ENCODE measurements at places on chromosomes 2 and 18.

DNA sequence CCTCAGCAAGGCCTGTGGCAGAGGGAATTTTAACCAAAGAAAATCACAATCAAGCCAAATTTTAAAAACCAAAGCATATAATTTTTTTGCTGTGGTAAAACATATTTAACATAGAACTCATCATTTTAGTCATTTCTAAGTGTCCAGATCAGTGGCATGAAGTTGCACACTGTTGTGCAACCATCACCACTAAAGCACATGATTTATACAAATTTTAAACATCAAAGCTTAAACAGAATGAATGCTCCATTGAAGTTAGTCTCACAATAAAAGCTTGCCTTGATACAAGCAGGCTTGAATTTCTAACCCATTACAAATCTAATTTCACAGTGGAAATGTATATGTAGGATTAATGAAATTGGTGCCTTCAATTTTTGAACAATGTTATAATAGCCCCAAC, 31.2 kb downstream of the FTCDNL1 start:
- no peak for DNase-seq

DNA sequence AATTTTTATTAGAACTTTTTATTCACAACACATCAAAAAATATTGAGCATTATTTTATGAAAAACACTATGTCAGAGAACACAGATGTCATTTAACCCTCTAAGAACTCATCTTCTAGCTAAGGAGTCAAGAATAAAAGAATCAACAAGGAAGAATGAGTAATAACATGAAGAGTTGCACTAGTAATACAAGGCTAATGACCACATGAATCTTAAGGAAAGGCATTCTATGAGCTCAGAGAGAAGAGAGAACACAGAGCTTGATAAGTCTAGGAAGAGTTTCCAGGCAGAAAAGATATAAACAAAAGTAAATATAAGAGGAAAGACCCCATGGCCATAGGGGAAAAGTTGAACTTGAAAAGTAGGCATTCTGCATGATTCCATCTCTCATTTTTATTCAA, 166.5 kb downstream of the MAIP1 start:
- no peak for DNase-seq

DNA sequence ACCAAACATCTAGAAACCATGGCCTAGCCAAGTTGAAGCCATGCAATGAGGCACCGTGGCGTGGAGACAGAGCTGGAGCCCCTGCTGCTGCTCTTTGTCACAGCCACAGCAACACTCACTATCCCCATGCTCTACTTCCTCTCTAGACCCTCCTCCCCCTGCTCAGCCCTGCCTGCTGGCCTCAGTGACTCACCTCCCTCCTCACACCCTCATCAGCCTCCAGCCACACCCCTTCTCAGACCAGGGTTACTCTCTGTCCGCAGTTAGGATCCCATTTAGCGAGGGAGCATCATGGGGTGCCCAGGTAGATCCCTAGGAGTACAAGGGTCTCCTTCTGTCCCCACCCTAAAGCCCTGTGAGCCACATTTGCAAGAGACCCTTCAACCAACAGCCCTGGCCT, 25.4 kb upstream of the SOX11 start:
- no peak for DNase-seq

- no peak for DNase-seq
Measured at GRCh38 chr2:157336137-157337010, 10.8 kb upstream of the ERMN start.

DNA sequence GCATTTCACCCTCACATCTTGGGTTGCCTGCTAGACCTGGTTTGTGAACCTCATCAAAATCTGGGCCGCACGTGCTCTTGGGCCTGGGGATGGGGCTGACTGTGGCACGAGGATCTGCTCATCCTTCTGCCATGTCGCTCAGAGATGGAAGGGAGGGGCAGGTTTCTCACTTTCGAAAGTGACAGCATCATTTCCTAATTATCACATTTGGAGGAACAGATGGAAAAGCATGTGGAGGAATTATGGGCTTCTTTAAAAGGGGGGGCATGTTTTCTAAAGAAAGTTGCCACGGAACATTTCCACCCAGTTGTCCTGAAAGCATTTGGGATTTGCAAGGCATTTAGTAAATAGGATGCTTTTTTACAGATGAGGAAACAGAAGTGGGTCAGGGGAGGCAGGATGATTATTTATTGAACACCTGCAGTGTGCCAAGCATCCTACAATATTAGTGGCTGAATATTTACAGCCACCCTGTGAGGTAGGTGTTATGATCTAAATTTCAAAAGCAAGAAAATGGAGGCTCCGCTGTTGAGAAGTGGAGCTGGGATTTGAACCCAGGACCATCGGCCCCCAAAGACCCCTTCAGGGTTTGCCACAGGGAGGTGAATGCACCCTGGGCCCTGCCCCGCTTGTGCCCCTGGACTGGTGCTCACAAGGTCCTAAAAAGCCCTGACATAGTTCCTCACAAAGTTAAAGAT, 104.2 kb upstream of the MYCN start:
- no peak for DNase-seq

- no peak for DNase-seq
Measured at GRCh38 chr18:54558609-54559585, 32.1 kb upstream of the DYNAP start.

- DNase-seq, result no peak
Measured at GRCh38 chr2:67560771-67561456, 163.8 kb downstream of the ETAA1 start.

GRCh38 chr18:45325778-45326177, 289.5 kb upstream of the SLC14A2 start:
- DNase-seq, result no peak

DNA sequence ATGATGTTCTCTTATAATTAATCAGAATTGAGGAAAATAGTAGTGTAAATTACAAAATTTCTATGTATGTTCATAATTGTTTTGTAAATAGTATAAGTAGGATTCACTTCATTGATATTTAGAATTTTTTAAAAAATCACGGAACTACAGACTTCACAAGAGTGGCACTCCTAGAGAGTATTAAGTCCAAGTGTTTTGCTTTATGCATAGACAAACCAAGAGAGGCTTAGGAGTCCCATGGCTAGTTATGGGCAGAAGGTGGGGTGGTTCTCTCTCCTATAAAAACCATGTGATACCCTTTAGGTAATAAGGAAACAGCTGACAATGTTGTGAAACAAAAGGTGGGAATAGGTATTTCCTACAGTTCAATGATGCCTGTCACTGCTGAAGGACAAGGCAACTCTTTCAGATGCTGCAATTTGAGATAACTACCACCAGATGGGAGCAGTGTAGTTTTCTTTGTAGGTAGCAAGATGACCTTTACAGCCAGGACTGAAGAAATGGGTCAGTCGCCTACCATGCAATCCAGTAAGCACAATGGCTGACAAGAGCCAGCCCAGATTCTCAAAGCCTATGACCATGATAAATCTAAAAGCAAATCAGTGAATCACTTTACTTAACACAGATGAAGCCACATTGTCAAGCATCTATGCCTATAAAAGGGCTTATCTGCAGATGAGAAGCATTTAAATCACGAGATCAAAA, 83.9 kb downstream of the AAK1 start:
- DNase-seq, result no peak

DNA sequence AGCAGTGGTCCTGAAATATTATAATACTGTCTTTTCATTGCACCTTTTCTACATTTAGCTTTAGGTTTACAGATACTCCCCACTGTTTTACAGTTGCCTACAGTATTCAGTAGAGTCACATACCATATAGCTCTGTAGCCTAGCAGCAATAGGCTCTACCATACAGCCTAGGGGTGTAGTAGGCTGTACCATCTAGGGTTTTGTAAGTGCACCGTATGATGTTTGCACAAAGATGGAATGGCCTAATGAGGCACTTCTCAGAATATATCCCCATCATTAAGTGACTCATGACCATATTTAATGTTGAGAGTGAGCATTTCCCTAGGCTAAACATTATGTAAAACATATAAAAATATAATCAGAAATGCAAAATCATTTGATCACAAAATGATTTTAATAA, 511.3 kb upstream of the RAB12 start:
- DNase-seq, result no peak

- DNase-seq, result no peak
Measured at GRCh38 chr18:6962571-6963451, 154.8 kb downstream of the LAMA1 start.

- DNase-seq, result no peak
Measured at GRCh38 chr18:46736135-46736534, 20.7 kb downstream of the ST8SIA5 start.

GRCh38 chr2:120036145-120036544, 23.3 kb downstream of the EPB41L5 start:
- no peak for DNase-seq

GRCh38 chr2:4909346-4910009, 782.7 kb upstream of the SOX11 start:
- no peak for DNase-seq

- no peak for DNase-seq
Measured at GRCh38 chr2:180630756-180631155, 349.6 kb upstream of the UBE2E3 start.

DNA sequence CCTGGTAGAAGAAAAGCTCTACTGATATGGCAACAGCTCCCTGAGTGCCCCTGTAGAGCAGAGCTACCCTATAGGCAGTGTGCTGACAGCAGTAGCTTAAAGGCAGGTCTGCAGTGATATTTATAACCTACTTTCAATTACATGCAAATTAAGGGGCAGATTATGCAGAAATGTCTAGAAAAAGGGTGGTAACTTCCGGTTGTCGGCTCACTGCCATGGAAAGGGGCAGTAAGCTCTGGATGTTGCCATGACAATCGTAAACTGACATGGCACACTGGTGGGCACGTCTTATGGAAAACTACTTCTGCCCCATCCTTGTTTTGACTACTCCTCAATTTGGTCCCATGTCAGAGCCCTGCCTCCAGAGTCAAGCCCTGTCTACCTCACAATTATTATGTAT, 2.9 kb upstream of the TYMS start:
- no peak for DNase-seq

DNA sequence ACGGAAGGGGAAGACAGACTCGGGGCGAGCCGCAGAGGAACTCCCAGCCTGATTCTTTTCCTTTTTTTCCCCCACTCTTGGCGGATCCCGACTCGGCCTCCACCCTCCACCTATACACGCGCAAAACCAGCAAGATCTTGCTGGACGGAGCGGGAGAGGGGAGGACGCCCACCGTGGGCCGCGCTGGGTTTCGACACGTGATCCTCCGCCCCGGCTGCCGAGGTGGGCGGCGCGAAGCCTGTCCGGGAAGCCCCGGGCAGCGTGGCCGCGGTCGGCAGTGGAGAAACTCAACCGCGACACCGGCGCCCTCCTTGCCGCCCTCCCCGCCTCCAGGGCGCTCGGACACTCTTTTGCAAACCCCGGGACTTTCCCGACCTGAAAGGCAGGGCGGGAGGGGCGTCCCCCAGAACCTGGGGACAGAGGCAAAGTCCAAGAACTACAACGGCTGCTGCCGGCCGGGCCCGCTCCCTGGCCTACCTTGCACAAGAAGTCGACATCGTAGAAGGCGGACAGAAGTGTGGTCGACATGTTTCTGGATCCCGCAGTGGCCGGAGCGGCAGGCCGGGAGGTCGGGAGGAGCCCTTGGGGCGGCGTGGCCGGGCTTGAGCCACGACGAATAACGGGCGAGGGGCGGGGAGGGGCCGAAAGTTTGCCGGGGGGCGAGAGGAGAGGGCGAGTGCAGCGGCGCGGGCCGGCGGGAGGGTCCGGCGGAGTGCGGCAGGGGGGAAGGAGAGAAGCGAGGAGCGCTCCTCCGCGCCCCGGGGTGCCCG, 433 bp downstream of the ZFP36L2 start:
- peak; percentile 60 for DNase-seq
